NCI-H510A (cell line): ENCODE measurements at places on chromosomes 13 and 19.

- no peak for DNase-seq
Observed at GRCh38 chr13:84812078-84812477, 929.8 kb upstream of the SLITRK1 start.

DNA sequence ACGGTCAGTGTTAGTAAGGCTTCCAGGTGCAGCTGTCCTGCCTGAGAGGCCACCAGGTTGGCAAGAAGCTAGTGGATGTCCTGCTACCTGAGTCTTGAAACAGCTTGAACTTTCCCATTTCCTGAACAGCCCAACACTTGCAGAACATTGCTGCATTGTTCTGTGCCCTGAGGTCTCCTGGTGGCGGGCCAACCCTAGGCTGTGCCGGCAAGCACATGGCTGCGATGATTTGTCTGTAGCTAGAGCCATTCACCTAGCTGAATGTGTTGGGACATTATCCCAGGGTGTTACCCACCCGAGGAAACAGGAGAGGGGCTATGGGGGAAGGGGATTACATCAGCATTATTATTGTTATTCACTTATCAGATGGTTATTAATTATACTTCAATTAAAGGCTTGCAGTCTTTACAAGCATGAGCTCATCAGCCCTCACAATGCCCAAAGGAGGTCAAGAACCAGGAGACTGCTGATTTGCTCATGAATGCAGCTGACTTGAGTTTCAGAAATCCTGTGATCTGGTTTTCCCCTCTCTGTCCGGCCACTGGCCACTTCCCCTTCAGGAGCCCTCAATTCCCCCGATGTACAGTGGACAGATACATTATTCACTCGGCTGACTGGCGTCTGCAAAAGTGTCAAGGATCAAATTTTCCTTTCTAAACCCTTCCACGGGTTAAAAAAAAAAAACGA lies 187.6 kb upstream of the TSC22D1 start:
- no peak for DNase-seq

- DNase-seq = no peak
Observed at GRCh38 chr19:17281391-17282304, at the start of gene ANKLE1. Gene ANKLE1, plus strand, starts transcription at chr19:17281901. Its CDS starts 20 bp downstream, at chr19:17281921.

GRCh38 chr13:46961719-46962118 lies 64.9 kb upstream of the HTR2A start:
- DNase-seq = no peak

DNA sequence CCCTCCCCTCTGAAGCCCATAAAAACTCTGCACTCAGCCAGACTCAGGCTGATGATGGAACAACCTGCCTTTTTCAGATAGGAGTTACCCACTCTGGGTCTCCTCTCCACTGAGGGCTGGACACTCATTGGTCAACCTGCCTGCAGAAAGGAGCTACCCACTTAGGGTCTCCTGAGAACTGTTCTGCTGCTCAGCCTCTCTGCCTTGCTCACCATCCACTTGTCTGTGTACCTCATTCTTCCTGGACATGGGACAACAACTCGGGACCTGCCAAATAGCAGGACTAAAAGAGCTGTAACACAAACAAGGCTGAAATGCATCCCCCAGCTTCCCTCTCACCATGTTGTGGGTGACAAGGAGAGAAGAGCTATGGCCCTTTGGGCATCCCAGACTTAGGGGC lies 18.4 kb upstream of the RCBTB2 start:
- DNase-seq = no peak

DNA sequence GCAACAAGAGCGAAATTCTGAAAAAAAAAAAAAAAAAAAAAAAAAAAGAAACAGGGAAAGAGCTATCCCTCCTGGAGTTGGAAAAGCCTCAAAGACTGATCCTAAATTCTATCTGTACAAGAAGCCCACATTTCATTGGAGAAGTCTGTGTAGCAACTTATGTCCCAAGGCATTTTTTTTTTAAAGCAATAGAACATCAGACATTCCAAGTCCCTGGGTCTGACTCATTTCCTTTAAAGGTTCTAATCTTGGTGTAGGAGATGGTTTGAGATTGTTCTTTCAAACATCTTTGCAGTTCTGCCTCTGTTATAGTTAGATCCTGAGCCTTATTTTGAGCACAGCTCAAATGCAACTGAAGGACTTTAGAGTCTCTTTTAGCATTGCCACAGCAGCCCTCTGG lies 706.5 kb upstream of the MIR17HG start:
- no peak for DNase-seq

GRCh38 chr19:597406-598315 lies 8.0 kb downstream of the HCN2 start:
- no peak for DNase-seq

DNA sequence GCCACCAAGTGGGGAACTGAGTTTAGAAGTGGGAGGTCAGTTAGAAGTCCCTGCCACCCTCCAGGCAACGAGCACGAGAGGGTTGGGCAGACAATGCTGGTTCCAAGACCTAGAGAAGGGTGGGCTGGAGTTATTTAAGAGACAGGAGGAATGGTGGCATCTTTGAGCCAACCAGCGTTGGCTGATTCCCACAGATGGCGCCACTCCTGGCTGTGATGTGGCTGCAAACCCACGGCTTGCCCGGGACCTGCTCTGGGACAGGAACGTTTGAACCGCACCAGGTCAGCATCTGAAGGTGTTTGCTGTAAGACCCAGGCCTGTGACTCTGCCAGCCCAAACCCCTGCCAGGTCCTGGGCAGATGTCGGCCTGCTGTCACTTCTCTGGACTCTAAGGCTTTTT lies 42.8 kb downstream of the BICRA start:
- no peak for DNase-seq

GRCh38 chr13:85675151-85675907 lies 123.9 kb downstream of the SLITRK6 start:
- DNase-seq = no peak

DNA sequence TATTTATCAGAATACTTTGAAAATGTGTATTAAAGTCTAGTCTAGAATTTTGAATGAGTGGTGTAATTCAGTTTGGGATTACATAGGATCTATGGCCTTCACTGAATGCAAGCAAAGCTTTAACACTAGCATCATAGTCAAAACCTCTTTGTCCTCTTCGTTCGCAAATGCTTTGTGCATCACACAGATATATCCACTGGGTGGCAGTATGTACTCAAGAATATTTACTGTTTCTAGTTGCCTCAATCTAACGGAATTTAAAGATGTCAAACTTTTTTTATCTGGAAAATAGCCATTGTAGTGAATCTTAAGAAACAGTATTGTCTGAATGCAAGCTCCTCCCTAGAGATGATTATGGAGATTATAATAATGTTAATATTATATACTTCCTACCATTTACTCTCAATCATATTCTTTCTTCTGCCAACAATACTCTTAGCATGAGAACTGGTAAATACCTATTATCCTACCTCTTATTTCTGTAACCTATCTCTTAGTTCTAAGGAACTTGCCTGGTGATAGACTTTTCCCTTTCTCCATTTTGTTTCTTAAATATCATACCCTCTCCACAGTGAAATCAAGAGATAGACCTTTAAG lies 25.8 kb downstream of the LACC1 start:
- no peak for DNase-seq

GRCh38 chr13:29849071-29849631 lies 1.3 kb downstream of the UBL3 start:
- DNase-seq = no peak
